Mesenteric fat pad (tissue), 1 donor: ENCODE measurements at places on chromosomes 6 and 20.
A peak's percentile ranks its signal among the peaks of the same experiment; 100 is the strongest.

- peak; percentile 99 for DNase-seq
Observed at GRCh38 chr6:30212865-30213666, at the start of gene TRIM26. TRIM26 (minus strand) TSS chr6:30213406; CDS start chr6:30199103, 14,303 bp downstream.

DNA sequence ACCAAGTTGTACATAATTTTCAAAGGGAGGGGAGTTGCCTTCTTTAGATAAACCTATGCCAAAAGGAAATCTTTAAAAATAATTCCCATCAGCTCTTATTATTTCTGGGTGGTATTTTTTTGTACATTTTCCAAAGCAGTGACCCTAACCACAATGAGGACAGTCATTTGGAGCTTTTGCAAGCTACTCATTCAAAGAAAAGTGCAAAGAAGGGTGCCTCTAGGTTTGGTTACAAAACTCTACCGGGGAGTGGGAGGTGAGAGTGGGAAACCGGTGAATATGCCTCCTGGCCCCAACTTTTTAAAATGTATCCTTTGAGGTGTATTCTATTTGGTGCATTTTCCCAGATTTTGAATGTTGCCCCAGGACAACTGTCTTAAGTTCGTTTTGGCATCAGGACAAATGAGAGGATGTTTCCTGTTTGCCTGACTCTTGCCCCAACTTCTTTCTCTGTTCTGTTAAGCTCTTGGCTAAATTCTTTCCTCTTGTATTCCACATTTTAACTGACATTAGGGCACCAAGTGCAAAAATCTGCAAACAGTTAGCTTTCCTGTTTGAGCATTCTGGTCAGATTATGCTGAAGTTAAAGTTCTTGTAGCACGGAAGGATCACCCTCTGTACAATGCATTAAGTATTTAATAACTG is 78.9 kb downstream of the SLX4IP start:
- no peak for DNase-seq

DNA sequence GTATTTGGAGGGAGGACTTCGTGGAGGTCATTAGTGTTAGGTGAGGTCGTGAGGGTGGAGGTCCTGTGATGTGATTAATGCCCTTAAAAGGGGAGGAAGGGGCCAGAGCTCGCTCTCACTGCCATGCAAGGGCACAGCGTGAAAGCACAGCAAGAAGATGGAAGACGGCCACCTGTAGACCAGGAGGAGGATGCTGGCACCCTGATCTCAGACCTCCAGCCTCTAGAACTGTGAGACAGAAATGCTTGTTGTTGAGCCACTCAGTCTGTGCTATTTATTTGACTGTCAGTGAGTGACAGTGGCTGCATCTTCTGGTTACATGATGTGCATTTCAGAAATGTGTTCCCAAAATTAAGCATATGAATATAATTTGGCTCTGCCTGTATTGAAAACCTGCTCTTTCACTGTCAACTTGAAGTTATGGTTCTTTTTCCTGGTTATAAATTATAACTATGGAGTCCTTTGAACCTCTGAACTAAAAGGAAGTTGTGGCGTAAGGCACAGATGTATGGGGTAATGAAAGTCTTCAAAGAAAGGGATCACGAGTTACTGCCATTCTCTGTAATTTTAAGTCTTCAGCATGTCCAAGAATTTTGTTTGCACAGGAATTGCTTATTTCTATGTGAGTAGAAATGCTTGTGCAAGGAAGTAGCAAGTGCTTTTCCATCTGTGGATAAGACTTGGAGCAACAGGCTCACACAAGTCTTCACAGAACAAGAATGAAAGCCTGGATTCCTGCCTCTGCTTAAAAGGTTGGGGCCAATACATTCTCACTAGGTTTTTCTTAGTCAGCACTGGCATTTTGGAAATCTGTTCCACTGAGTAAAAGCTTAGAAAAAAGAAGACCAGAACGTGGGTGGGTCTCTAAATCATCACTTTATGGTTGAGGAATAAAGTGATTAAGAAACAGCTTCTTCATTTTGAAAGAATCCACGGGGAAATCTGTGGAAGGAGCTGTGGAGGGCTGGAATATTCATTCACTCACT is 10.3 kb downstream of the PPP1R14C start:
- no peak for DNase-seq

DNA sequence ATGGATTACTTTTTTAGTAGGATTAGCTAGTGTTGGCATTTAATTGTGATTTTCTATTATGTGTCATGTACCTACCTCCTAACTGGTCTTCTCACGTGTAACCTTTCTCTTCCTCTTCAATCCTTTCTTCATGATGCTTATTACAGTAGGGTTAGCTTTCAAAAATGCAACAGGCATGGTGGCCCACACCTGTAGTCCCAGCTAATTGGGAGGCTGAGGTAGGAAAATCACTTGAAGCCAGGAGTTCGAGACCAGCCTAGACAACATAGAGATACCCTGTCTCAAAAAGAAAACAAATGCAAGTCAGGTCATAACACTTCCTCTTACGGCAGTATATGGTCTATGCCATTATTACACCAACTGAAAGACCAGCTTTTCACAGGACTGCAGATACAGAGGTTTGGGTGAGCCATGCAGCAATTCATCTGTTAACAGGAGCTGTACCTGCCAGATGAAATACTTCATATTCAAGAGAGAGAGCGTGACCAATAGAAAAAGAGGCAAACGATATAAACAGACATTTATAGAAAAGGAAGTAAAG is 195.0 kb downstream of the TMEM242 start:
- DNase-seq = no peak

- DNase-seq = no peak
Observed at GRCh38 chr20:35111141-35111888, 18.7 kb upstream of the TRPC4AP start.

DNA sequence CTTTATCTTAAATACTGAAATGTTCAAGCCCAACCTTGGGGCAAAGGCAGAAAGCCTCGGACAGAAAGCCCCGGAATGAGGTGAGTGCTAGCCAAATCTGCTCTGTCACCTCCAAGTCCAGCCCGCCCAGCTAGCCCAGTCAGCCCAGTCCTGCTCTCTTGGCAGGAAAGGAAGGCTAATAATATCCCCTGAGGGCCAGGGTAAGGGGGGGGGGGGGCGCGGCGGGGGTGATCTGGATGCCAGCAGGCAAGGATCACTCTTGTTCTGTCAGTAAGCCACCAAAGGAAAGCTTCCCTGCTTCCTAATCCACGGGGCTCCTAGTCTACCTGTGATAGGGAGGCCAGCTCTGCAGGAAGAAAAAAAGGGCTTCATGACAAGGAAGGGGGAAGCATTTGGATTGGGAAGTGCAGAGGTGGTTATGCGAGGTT is 1.1 kb downstream of the NDRG3 start:
- DNase-seq = no peak

- no peak for DNase-seq
Observed at GRCh38 chr6:141677598-141678211, 455.0 kb upstream of the GJE1 start.

DNA sequence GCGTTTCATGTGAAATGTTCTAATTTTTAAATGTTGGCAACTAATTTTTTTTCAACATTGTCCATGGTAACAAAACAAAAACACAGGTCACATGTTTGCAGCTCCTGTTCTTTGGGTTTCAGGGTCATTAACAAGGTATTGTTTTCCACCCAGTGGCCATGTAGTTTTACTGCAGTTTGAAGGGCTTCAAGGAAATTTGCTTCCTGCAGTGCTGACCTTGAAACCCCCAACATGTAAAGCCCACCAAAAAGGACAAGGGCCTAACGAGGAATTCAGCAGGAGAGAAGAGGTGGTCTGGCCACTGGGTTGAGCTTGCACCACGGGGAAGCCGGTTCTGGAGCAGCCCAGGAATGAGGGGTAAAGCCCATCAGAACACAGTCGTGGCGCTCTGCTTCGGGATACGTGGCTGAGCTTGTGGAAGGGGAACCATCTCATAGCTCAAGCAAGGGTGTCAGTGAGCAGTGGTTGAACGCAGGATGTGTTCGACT is 13.9 kb upstream of the KLHL31 start:
- no peak for DNase-seq

GRCh38 chr6:25899123-25899522 is 25.1 kb upstream of the SLC17A3 start:
- no peak for DNase-seq

DNA sequence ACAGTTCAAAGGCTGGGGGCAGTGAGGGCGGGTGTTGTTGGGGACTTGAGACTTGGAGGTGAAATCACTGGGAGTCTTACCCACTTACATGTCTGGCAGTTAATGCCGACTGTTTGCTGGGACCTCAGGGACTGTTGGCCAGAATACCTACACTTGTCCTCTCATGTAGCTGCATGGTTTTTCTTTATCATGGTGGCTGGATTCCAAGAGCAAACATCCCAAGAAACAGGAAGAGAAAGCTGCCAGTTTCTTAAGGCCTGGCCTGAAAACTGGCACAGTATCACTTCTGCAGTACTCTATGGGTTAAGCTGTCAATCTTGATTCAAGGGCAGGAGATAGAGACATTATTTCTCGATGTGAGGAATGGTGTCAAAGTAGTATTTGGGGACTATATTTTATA is 19.8 kb upstream of the C6orf62 start:
- no peak for DNase-seq

DNA sequence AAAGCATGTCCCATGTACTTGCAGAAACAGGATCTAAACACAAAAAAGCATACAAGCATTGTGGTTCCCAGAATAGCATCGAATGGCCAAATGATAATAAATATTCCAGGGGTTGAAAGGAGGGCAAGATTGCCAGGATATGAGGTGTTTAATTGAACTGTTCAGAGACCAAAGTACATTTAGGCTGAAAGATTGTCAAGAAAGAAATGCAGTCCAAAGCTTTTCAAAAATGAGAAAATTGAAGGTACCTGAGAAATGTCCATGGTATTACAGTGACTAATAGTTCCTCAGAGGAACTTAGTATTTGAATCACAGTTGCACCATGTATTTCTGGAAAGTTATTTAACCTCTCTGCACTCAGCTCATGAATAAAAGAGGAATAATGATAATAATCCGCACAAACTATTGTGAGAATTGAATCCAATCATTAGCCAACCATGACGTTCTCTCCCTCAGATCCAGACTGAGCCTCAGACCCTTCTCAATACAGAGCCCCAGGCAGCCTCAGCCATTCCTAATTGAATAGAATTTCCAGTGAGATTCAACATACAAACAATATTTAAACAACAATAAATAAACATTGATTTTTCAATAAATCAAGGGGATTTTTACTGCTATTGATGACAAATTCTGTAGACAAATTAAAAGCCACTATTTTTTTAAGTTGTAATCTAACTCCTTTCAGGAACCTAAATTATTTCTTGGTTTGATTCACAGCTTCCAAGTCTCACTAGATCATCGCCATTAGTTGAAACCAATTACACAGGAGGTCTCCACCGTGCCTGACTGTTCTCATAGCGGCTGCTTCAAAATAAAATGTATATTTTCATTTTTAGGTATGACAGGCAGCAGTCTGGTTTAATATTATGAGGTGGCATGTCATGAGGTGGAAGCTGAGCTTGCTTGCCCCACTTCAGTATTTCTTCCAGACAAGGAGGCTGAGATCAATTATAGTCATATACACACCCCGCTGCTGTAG is 144.3 kb upstream of the TENT5A start:
- DNase-seq = no peak

DNA sequence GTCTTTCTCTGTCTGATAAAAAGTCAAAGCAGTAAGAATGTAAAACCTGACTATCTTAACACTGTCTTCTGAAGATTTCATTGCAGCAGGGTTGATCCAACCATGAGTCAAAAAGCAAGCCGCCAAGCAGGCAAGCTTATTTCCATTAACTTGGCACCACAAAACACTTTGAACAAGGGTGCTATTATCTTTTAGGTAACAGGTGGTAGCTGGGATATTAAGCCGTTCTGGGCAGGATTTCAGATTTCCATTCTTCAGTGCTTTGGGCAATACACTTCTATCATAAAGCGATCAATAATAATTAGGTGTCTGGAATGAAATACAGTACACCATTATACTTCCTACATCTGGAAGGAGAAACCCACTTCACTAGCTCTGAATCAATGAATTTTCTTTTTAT is 181.9 kb downstream of the TBC1D7 start:
- DNase-seq = no peak

GRCh38 chr6:154605882-154606370 is 95.4 kb upstream of the CNKSR3 start:
- DNase-seq = no peak

DNA sequence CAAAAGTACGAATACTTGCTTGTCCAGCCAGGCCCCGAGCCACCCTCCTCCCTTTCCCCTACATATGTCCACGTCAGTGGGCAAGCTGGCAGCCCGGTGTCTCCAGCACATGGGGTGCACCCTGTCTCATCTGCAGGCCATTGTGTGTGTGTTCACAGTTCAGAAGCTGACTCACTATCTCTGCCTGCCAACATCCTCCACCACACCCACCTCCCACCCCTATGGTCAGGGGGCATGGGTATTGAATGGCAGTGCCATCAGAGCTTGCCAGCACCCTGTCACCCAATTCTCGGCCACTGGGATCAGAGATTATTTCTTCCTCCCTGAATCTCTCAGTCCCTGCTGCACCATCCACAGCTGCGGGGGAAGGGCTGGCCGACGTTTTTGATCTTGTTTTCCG is 195.7 kb downstream of the FARS2 start:
- no peak for DNase-seq
